Muscle of leg (tissue), 16 donors: ENCODE measurements at places on chromosomes 1 and 21. TPM values are rescaled to one million over a fixed set of nuclear protein-coding genes. Genes with fewer than 3 reads are reported as not detected.

GRCh38 chr1:7404046-7404742, 366.9 kb upstream of the VAMP3 start:
- DNase-seq: no peak

GRCh38 chr1:242813490-242814091, 289.1 kb upstream of the PLD5 start:
- DNase-seq: no peak

- DNase-seq: no peak
Observed at GRCh38 chr1:1451696-1452364, 2.3 kb downstream of the ATAD3C start.

GRCh38 chr1:59880735-59881134, 45.8 kb downstream of the CYP2J2 start:
- no peak for DNase-seq

GRCh38 chr1:51313961-51314777, 16.2 kb downstream of the TTC39A start:
- DNase-seq: no peak

- peak; percentile 79 for DNase-seq
Observed at GRCh38 chr1:82597649-82598048, 796.9 kb downstream of the ADGRL2 start.

- DNase-seq: no peak
Observed at GRCh38 chr1:78687914-78688313, 38.3 kb downstream of the IFI44 start.

GRCh38 chr1:20640183-20640597, 6.9 kb downstream of the PINK1 start:
- peak; percentile 55 for DNase-seq

DNA sequence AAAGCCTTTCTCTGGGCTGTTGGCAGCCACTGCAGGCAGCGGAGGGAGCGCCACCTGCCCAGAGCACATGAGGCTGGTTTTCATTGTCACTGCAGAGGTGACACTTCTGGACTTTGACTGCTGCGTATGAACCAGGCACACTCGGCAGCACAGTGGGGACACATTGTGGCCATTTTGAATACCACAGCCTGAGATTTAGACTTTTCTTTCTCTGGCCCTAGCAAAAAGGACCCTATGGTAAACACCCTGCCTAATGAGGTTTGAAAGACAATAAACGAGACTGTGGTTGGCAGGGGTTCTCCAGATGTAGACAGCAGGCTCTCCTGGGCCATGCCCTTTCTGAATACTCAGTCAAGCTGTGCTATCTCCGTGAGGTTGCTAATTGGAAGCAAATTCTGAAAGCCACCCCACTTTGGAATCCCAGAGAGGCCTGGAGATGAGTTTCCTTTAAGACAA, 12.0 kb upstream of the KCNE2 start:
- DNase-seq: peak; percentile 65

- no peak for DNase-seq
Observed at GRCh38 chr21:35824136-35824535, 236.2 kb downstream of the SETD4 start.

DNA sequence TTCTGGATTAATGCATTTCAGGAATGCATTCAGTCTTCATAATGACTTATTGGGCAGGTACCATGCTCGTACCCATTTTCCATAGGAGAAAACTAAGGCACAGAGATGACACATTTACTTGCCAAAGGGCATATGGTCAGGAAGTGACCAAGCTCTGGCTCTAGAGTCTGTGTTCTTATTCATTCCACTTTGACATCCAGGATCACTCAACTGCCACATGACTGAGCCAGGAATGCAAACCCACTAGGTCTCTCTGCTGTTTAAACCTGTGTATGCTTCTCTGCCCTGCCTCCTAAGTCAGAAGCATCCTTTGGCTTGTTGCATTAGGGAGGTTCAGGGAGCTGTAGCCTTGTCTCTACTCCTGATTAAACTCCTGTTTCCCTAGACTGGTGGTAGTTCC, 7.5 kb downstream of the KAZN start:
- DNase-seq: no peak

GRCh38 chr1:214248311-214249085, 32.5 kb upstream of the SMYD2 start:
- peak; percentile 32 for DNase-seq

DNA sequence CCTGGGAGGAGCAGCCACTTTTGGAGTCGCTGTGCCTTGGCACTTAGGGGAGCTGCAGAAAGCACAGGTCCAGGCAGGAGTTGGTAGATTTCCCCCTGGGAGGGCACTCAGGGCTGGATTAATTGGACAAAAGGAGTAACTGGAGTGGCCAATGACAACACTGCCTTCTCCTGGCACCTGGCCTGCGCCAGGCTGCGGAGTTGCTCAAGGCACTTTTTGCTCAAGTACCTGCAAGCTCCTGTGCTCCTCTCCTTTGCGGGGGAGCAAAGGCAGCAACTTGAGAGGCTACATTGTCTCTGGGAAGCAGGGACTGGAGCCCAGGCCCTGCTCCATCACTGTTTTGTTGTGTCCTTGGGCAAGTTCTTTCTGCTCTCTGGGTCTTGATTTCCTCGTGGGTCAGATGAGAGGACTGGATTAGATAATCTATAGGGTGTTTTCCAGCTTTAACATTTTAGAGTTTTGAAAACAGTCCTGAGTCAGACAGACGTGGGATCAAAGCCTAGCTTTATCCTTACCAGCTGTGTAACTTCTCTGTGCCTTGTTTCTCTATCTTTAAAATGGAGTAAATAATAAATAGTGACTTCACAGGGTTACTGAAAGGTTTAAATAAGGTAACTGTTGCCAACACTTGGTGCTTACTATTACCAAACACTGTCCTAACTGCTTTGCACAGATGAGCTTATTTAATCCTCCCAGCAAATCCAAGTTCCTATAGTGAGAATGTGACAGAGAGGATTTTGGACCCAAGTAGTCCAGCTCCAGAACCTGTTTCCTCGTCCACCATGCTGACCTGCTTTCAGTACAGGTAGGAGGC, 18.0 kb upstream of the GRHL3 start:
- DNase-seq: no peak

DNA sequence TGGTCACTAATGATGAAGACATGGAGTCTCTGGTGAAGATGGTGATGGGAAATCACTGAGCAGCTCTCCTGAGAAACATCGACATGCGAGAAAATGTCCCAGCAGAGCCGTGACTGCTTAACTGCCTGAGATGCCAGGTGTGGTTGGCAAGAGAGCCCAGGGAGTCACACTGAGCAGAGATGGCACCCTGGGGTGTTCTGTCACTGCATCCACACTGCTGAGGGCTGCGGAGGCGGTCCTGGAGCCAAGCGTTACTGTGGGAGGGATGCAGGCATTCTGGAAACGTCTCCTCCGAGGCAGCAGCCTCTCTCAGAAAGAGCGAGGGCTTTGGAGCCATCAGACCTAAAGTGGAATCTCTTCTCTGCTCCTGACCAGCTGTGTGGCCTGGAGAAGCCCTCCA, 57.2 kb downstream of the EPHB2 start:
- no peak for DNase-seq

DNA sequence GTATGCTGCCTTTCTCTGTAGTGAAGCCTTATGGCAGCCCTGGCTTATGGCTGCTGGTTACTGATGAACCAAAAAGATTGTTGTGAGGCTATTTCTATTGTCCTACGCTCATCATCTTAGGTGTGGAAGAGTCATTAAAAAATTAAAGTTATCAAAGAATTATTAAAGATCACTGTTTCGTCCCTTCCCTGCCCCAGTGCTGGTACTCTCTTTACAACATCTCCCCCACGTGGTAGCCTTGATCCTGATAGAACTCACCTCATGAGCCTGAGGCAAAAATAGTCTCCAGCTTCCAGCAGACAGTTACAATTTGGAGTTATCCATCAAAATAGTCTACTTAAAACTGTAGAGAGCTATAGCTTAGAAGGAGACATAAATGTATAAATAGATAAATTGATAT, 201.5 kb downstream of the S1PR1 start:
- no peak for DNase-seq

PGLYRP4 gene
- not detected for polyA plus RNA-seq

OR2G6 gene
- polyA plus RNA-seq: not detected

TMEM167B gene
- polyA plus RNA-seq: 35.8 TPM

MCOLN2 gene
- polyA plus RNA-seq: 0.34 TPM

ADORA3 gene
- 0.53 TPM for polyA plus RNA-seq

OR2M4 gene
- polyA plus RNA-seq: 0.04 TPM
